ENCODE measurements at places on chromosomes 12 and 14.

DNA sequence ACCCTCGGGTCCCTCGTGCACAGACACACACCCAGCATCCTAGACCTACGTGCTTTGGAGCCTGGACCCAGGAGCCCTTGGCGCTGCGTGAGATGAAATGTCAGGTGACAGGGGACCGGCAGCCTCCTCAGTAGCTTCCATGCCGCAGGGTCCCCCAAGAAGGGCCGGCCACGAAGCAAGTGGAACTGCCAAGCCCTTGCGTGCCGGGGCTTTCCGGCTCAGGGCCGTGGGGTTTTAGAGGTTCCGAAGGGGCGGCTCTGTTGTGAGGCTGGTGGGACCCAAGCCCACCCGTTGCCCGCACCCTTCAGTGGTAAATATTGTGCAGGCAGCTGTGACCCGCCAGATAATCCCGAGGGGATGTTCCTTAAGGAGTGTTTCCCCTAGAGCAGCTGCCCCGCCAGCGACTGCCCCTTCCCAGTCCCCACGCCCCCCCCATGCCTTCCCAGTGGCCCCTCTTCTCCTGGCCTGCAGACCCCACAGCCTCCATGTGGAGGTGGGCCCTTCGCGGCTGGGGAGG lies 133.7 kb downstream of the ADGRD1 start:
- DNase-seq: no peak

- peak; percentile 35 for DNase-seq
These were observed 47.2 kb downstream of the MYF5 start for GRCh38 chr12:80763874-80764273.

DNA sequence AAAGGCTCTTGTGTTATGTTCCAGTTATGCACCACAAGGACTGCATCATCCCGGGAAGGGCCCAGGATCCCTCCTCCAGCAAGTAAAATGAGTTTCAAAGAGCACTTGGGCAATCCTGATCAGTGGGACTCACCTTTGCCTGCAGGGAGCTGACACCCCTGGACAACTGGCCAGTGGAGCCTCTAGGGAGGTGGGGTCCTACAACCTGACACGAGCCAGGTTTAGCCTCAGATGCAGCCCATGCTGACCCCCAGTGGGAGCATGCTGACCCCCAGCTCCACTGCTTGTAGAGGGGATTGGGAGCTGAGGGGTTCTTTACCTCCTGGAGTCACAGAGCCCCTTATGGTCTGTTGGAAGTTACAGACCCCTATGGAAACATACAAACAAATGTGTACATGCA lies 365.8 kb downstream of the CACNA1C start:
- DNase-seq: no peak

GRCh38 chr14:22218728-22219127 lies 370.3 kb downstream of the DAD1 start:
- DNase-seq: no peak

- DNase-seq: peak; percentile 87
These were observed 7.2 kb downstream of the ALDH2 start for GRCh38 chr12:111773801-111774551.
